ENCODE measurements at places on chromosomes 5 and 9. TPM values are rescaled to one million over a fixed set of nuclear protein-coding genes. Genes with fewer than 3 reads are reported as not detected.
A peak's percentile ranks its signal among the peaks of the same experiment; 100 is the strongest.

Gene SLC25A51
- 32.5 TPM for total RNA-seq

GRCh38 chr5:84650429-84650828 is 265.7 kb upstream of the EDIL3 start:
- DNase-seq = no peak
- no peaks in the 10 kb centered on the region for H3K27me3 ChIP-seq
- H3K4me3 ChIP-seq = no peak overlapping the region
- no peaks in the 10 kb centered on the region for H3K36me3 ChIP-seq

Gene NMUR2
- not detected for total RNA-seq

Gene SPOCK1
- 75.6 TPM for total RNA-seq

Gene BNC2
- 4.5 TPM for total RNA-seq

DNA sequence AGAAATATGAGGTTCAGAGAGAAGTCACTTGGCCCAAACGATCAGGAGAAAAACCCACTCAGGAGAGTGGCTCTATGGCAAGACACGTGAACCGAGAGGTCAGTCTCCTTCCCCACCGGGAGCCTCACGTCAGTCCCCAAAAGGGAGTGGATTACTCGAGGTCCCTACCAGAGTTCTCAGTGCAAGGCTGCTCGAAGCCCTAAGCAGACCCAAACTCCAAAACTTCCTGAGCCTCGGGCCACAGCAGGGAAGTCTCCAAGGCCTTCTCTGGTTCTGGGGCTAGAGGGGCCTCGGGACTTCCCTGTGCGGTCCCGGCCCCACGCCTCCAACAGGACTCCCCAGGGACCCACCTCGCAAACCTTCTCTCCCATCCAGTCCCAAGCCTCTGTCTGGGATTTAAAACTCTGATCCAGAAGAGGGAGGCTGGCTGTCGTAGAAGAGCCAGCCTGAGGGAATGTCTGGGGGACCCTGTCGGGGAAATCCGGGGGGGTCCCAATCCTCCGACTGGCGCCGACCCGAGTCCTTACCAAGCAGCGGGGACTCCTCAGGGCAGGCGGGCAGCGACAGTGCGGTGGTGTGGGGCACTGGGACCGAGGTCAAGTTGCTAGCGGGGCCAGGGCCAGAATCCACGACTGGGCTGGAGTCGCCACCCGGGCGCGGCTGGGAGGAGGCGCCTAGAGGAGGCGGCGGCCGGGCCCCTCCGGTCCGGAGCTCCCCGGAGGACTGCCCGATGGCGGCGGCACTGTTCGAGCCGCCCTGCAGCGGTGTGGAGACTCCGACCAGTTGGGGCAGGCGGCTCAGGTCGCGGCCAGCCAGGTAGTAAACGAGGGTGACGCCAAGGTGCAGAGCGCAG is 679 bp downstream of the B4GALT1 start:
- peak; percentile 38 for DNase-seq
- peaks cover 48% of the 10 kb centered on the region for H3K4me1 ChIP-seq
- peak overlapping the region; percentile 93 for H3K4me3 ChIP-seq
- H3K36me3 ChIP-seq = no peaks in the 10 kb centered on the region
- peaks cover 6% of the 10 kb centered on the region for H3K27me3 ChIP-seq

DNA sequence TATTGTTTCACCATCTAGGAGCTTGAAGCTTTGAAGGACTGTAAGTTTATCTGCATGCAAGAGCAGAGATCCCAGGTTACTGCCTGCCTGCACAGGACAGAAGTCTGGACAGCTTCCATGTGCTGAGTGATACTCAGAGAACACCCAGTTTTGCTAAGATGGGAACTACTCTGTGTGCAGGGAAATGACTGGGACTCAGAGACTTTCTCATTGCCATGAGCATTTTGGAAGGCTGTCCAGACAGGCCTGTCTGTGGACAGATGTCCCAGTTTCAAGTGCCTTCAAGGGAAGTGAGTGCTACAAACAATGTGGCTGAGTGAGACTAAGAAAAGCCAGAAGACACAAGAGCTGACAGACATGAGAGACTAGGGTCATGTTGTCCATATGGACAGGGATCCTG is 19.2 kb upstream of the ZNF131 start:
- no peak for DNase-seq
- H3K4me1 ChIP-seq = peaks cover 10% of the 10 kb centered on the region
- no peaks in the 10 kb centered on the region for H3K36me3 ChIP-seq

DNA sequence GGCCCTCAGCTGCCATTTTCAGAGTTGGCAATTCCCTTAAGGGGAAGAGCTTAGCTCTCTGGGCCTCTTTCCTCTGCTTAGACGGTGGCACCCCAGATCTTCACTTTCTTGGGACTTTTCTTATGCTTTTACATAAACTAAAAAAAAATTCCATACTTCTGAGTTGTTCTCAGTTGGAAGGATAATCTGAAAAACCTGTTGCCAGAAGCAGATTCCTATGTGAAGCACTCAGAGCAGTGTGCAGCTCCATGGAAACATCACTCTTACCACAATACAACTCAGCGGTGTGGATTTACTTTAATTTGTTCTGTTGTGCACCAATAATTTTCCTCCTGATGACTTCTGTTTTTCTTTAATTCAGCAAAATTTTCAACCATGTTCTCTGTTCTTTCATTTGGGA is 44.1 kb upstream of the MROH2B start:
- no peaks in the 10 kb centered on the region for H3K27me3 ChIP-seq
- no peaks in the 10 kb centered on the region for H3K36me3 ChIP-seq
- H3K4me1 ChIP-seq = peaks cover 3% of the 10 kb centered on the region
- no peak for DNase-seq
- no peak overlapping the region for H3K4me3 ChIP-seq

DNA sequence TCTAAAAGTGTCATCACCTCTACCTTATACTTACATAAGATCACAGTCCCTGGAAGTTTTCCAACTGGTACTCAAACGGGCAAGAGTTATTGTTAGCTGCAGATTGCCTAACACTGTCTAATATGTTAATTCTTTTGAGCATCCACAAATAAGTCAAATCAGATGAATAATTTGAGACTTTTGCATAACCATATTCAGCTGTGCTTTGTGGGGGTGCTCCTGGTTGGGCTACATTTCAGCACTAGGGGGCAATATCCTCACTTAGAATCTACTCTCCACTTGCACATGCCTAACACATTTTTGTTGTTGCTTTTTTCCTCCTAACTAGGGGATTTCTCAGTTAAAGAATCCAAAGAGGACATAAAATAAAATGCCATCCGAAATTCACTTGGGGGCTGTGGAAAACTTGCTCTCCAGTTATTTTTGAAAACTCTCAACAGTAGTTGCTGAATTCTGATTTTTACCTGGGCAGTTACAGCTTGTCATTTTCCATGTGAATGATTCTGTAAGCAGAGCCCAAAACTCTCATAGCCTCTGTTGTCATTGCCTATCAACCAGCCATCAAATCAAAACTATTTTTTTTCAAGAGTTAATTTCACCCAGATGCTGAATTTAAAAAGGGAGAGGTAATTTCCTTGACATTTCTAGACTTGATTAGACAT is 71.5 kb downstream of the TRIM36 start:
- H3K36me3 ChIP-seq = no peaks in the 10 kb centered on the region
- no peaks in the 10 kb centered on the region for H3K27me3 ChIP-seq
- peak; percentile 13 for DNase-seq

Gene GPX8
- total RNA-seq = 49.0 TPM

Gene ARHGEF28
- total RNA-seq = 0.91 TPM

Gene NOXA1
- total RNA-seq = 0.89 TPM
